Dermis blood vessel endothelial cell (primary cell): ENCODE measurements at places on chromosomes 6 and 20. TPM values are rescaled to one million over a fixed set of nuclear protein-coding genes. Genes with fewer than 3 reads are reported as not detected.
A peak's percentile ranks its signal among the peaks of the same experiment; 100 is the strongest.

SLC52A3 gene
- total RNA-seq = 0.23 TPM in 1 of 2 replicates, not detected in the other

RSPH3 gene
- total RNA-seq = 2.6 and 3.1 TPM in 2 replicates

DNA sequence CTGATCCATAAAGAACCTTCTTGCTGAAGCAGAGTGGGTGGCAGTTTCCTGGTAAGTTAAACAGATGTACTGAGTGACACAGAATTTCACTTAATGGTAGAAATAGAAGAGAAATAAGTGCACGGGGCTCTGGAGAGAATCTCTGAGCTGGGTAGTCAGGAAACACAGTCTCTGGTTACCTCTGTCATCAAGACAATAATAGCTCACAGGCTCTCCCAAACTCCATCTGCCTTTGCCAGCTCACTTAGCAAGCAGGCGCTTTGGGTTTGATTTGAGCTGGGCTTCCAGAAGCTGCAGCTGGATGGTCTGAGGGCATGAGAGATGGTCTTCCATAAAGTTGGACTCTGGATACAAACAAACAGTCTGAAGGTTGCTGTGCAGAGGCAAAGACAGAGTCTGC, 39.6 kb upstream of the PRSS35 start:
- DNase-seq = no peak

ELOVL4 gene
- total RNA-seq = 0.37 and 0.51 TPM in 2 replicates

RNF182 gene
- 0.84 and 0.85 TPM in 2 replicates for total RNA-seq

KHDC3L gene
- not detected in 2 replicates for total RNA-seq

DNA sequence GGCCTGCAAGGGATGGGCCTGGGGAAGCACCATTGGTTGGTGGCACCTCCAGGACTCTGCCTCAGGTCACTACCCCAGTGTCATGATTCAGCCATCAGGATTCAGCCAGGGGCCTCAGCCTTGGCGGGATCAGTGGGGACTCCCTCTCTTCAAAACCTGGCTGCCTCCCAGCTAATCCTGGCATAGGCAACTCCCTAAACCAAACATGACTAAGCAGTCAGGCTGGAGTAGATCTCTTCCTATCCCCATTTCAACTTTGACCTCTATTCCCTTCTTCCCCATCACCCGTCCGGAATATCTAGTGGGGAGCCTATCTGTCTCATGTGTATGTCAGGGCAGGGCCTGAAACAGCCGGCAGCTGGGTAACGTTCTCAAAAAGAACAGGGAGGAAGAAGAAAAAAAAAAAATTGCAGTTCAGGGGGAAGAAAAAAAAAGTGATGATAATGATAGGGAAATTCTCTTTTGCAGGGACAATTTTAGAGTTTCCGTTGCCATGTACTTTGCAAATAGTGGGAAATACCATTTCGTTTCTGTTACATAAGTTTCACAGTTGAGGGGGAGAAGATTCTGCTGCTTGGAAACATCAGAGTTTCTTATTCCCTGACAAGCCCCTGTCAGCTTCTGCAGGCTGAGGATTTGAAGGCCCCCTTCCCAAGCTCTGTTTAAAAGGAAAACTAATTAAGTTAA, 4.1 kb upstream of the PREX1 start:
- DNase-seq = peak; percentile 56

GRCh38 chr6:165835410-165835851, 172.4 kb upstream of the PDE10A start:
- DNase-seq = no peak

ZSCAN12 gene
- total RNA-seq = 5.1 and 5.6 TPM in 2 replicates

DEK gene
- total RNA-seq = 122 and 136 TPM in 2 replicates

- peak; percentile 87 for DNase-seq
These were observed 54.1 kb downstream of the FGD2 start for GRCh38 chr6:37059344-37060194.

DNA sequence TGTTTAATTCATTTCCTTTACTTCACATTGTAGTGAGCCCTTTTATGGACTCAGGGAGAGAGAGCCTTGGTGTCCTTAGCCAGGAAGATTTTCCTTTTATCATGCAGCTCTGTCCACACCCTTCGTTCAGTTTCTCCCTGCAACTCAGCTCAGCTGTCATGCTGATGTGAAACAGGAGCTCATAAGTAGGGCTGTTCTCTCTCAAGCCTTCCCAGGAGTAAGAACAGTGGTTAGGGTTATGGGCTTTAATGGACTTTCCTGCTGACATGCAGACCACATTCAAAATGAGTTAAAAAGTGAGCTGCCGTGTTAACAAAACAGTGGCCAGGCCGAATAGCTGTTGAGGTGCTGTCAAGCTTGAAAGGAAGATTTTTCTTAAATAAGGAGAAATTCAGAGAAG, 104.1 kb downstream of the BCKDHB start:
- DNase-seq = no peak

- peak; percentile 80 for DNase-seq
These were observed 156.6 kb downstream of the NFATC2 start for GRCh38 chr20:51385646-51386530.

PACRG gene
- total RNA-seq = 0.14 and 0.17 TPM in 2 replicates

DNA sequence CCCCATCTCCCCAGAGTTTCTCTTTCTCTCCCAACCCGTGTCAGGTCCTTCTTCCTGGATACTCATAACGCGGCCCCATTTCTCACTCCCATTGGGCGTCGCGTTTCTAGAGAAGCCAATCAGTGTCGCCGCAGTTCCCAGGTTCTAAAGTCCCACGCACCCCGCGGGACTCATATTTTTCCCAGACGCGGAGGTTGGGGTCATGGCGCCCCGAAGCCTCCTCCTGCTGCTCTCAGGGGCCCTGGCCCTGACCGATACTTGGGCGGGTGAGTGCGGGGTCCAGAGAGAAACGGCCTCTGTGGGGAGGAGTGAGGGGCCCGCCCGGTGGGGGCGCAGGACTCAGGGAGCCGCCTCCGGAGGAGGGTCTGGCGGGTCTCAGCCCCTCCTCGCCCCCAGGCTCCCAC, at the start of gene HLA-F:
Gene HLA-F, plus strand, starts transcription at position 173 of the 404 bp plus-strand sequence. Its CDS starts 30 bp downstream, at position 203.
- peak; percentile 86 for DNase-seq

GRCh38 chr20:50586531-50587232, 76.5 kb downstream of the PTPN1 start:
- DNase-seq = no peak

DNA sequence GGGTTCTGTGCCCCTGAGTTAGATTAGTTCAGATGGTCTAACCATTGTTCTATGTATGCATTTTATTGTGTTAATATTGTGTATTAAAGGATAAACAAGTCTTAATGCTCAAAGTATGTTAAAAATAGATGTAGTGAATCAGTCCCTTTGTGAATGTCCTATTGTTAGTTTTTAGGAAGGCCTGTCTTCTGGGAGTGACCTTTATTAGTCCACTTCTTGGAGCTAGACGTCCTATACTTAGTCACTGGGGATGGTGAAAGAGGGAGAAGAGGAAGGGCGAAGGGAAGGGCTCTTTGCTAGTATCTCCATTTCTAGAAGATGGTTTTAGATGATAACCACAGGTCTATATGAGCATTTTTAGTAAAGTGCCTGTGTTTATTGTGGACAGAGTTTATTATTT, 12.3 kb upstream of the HMGN4 start:
- no peak for DNase-seq

DNA sequence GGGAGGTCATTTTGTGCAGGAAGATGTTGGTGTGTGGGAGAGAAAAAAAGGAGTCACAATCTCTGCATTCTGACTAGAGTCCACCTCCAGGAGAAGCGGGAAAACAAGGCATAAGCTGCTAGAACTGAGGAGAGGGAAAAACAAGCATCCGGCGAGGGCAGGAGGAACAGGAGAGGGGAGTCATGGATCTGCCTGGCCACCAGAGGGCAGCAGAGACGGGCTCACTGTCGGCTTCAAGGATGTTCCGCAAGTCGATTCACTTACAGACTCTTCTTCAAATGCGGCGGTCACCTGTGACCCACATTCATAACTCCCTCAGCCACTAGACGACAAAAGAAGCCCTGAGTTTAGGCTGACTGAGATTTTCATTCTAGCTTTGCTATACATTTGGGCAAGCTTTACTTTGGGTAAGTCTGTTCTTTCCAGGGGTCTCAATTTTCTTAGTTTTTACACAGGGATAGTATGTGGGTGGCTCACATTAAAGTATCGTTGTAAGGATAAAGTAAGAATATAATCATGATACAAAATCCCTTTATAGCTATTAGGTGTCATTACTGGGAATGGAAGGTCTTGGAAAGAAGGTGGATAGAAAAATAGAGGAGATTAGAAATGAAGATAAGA, 6.6 kb upstream of the BTNL2 start:
- DNase-seq = peak; percentile 90

GRCh38 chr6:70531133-70531532, 35.6 kb upstream of the SDHAF4 start:
- DNase-seq = no peak

DNA sequence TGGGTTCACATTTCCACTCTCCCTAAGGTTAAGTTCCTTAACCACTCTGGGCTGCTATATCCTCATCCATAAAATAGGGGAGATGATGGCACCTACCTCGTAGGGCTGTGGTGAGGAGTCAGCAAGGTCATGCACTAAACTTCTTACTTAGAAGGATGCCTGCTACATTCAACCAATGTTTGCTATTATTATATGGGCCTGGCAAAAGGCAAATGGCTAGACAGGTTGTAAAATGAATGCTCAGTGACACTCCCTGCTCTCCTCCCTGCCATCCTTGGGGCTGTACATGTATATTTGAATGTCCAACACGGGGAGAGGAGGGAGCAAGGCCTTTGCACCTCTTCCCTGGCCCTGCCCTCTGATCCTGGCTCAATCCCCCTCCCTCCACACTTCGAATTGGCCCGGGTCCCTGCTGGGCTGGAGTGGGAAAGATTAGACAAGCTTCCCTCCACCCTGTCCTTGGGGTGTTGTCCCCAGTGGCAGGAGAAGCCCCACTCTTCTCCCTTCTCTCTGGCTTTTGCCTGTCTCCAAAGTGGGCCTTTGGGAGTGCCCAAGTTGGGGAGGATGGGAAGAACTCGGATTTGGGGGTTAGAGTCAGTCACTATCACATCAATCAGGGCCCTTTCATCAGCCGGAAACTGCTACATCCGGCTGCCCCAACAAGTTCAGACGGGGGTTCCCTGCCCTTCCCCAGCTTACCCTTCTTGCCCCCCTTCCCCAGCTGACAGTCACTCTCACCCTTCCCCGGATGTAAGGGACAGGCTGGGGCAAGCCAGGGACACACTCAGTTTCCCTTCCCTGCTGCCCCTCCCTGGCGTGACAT, 36.3 kb upstream of the VEGFA start:
- peak; percentile 11 for DNase-seq

DNA sequence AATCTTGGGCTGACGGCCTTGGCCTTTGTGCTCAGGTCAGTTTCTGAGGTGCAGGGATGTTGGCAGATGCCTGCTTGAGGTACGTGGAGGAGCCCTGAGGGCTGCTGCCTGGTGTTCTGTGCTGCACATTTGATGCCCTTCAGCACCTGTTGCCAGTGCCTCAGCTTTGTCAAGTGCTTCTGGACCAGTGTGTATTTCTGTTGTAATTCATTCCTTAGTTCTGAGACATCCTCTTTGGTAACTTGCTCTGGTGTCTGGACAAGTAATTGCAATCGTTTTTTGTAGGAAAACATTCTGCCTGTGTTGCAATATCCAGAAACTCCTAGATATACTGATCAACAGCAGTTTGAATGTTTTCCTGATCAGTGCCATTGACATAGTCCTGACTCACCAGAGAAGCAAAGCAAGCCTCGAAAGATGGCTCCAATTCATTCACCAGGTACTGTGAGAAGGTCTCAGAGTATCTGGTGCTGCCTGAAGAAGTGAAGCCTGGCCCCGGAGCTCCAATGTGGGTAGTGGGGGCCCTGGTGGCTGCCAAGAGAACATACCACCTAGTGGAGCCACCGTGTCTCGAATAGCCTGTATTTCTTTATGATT, 26.7 kb downstream of the ZNF337 start:
- DNase-seq = peak; percentile 22

ABHD16B gene
- total RNA-seq = not detected in 2 replicates

- peak; percentile 41 for DNase-seq
These were observed 150.0 kb upstream of the SPACA1 start for GRCh38 chr6:87897663-87898062.

FERMT1 gene
- under 0.01 and 0.28 TPM in 2 replicates for total RNA-seq

DNA sequence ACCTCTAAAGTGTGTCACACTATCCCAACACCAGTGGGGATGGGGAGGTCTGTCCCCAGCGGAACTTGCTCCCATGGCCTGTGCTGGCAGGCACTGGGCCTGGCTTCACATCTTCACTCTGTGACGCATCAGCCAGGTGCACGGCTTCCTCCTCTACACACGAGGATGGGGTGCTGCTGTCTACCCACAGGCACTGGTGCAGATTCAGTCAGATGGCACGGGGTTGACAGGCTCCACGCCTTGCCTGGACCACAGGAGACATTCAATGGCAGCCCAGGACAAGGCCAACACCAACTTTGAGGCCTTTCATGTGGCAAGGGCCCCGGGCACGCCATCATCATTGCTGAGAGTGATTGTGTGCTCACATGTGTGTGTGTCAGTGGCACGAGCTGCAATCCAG, 92.4 kb downstream of the TMEM242 start:
- DNase-seq = no peak

TUBB2B gene
- total RNA-seq = 6.7 and 9.7 TPM in 2 replicates

DNA sequence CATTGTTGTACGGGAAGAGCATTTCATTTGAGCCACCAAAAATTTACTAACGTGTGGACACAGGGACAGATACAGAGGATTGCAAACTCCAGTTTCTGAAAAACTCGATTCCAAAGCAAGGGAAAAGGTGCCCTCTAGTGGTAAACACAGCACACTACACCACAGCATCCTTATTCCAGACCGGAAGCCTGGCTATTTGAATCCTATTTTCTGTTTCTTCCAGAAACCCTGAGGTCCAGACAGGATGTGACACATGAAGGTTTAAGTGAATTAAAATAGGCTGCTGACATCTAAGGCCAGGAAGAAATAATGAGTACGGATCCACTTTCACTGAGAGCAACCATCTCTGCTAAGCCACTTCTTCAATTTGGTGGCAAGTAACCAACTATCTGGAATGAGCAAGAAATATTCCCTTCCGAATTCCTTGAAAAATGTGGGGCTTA, 31.8 kb upstream of the GMPR start:
- peak; percentile 90 for DNase-seq

MCHR2 gene
- not detected in 2 replicates for total RNA-seq

DNA sequence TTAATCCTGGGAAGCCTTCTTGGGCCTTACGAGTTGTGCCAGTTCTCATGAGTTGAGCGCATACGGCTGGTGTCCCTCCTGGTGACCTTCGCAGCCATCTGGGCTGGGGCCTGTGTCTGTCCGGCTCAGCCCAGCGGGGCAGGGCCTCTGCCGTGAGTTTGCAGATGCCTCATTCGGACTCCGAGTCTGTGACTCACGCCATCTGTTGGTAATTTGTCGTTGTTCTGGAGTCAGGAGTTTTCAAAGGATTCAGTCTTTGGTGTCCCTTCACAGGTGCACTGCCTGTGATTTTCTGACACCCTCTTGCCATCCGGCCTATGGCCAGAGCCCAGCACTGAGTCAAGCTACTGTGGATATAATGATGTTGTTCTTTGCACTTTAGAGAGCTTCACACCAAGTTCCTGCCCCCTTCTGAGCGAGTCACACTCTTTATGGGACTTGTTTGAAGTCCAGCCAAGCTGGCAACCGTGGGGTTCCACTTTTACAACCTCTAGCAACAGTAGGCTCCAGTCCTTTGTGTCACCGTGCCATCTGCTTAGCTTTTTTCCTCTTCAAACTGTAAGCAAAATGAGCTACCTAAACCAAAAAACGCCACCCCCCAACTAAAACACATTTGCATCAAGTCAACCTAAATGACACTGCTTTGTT, 175.6 kb downstream of the AIG1 start:
- no peak for DNase-seq
